ENCODE measurements at places on chromosomes 3 and 15. TPM values are rescaled to one million over a fixed set of nuclear protein-coding genes. Genes with fewer than 3 reads are reported as not detected.

GRCh38 chr15:70762469-70763119, 764 bp downstream of the UACA start:
- DNase-seq = no peak

DNA sequence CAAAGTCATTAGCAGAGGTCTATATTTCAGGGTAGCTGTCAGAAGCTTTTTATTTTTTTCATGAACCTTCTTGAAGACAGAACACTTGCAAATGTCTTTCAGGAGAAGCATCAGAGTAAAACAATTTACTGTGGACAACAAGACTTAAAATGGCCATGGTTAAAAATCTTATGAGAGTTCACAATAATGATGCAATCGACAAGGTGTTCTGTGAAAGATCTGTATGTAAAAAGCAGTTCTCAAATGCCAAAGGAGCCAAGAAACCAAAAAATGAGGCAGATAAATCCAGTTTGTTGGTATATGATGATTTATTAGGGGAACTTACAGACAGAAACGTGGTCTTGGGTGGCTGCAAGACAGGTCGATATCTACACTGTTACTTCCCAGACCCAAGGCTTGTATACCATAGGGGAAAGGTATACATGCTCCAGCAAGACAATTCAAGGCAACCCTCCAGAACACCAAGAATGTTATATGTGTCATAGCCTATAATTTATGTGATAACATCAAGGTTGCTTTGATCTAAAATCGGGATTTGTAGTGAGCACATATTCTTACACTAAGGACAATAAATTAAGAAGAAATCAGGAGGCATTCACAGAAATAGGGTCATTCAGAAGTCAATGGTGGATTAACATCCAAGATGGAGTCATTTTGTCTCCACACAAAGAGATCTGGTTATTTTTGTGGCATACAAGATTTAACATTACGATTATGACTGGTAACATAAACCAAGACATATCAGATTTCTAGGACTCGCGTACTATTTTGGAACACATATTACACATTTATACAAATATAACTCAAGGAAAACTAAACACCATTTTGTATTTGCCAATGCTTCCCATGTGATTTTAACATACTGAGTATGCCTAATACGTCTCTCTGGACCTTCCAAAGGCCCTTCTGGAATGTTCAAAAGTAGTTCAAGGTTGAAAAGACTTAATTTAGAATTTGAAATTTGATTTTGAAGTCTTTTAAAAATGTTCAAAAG, 316.4 kb downstream of the THSD4 start:
- no peak for DNase-seq

- no peak for DNase-seq
Measured at GRCh38 chr15:35565901-35566300, 19.9 kb upstream of the DPH6 start.

- no peak for DNase-seq
Measured at GRCh38 chr3:56775445-56775837, 26.3 kb downstream of the ARHGEF3 start.

DNA sequence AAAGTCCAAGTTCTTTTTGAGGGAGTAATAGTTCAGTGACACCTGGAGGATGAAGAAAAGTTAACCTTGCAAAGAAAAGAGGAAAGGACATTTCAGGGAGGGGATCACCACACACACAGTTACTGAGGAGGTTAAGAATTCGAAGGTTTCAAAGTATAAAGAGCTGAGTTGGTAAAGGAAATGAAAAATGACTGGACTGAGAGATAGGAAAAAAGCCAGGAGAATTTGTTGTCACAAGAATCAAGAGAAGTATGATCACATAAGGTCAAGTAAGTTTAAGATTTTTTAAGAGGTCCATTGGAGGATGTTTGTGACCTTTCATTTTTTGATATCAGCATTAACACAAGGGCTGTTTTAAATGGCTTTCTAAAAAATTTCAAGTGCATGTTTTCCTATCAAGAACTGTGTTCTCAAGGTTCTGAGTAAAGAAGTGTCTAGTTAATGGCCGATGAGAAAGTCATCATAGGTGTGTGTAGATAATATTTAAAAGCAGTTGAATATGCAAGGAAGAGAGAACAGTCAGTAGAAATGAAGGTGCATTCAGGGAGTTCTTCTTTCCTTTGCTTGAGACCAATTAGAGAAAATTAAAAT, 189.2 kb upstream of the RBMS3 start:
- peak; percentile 18 for DNase-seq

GRCh38 chr15:91447991-91448644, 348.1 kb downstream of the SV2B start:
- DNase-seq = no peak

- DNase-seq = no peak
Measured at GRCh38 chr3:59234884-59235633, 185.2 kb upstream of the CFAP20DC start.

- no peak for DNase-seq
Measured at GRCh38 chr3:188416041-188416440, 262.1 kb downstream of the LPP start.

DNA sequence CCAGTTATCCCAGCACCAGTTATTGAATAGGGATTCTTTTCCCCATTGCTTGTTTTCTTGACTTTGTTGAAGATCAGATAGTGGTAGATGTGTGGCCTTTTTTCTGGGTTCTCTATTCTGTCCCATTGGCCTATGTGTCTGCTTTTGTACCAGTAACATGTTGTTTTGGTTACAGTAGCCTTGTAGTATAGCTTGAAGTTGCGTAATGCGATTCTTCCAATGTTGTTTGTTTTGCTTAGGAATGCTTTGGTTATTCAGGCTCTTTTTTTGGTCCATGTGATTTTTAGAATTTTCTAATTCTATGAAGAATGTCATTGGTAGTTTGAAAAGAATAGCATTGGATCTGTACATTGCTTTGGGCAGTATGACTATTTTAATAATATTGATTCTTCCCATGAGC, 94.3 kb upstream of the CHMP2B start:
- no peak for DNase-seq

DNA sequence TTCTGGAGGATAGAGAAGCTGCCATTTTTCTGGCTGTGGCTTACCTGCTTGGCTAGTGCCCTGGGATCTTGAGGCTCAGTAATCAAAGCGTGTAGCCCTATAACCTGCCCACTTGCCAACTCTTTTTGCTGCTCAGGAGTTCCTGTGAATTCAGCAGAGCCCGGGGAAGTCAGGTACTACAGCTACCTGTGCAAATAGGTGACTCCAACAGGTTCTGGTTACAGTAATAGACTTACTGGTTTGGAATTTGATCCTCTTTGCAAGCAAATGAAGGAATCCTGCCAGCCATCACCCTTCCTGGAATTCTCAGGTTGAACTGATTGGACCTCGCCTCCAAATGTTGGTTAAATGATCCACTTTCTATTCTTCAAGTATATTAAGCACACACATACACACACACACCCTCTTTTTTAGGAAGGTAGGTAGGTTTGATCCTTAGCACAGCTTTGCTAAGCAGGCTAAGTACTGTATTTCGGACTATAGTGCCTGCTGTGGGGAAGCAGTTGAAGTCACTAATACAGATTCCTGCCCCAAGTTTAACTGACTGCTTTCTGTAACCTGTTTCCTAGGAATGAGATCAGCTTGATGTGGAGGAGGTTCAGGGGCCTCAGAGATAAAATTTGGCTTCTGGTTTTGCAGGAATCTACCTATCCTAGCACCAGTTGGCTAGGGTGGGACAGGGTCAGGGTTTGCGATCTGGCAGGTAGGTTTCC, 2.3 kb downstream of the PPCDC start:
- no peak for DNase-seq

- DNase-seq = no peak
Measured at GRCh38 chr3:175664911-175665310, 805.8 kb downstream of the NAALADL2 start.

- DNase-seq = no peak
Measured at GRCh38 chr3:37315669-37316068, 141.3 kb upstream of the LRRFIP2 start.

DNA sequence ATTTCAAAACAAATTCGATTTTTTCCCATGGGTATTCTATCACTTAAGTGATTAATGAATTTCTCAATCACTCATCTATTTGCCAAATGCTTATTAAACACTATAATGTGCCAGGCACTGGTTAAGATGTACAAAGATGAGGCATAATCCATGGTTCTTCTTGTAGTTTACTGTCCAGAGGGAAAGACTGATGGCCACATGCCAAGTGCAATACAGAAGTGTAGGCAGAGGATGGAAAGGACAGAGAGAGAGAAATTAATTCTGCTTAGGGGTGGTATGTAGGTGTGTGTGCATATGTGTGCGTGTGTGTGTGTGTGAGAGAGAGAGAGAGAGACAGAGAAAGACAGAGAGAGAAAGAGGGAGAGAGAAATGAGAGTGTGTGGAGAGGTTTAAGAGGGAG, 120.8 kb upstream of the CCNL1 start:
- DNase-seq = no peak

DNA sequence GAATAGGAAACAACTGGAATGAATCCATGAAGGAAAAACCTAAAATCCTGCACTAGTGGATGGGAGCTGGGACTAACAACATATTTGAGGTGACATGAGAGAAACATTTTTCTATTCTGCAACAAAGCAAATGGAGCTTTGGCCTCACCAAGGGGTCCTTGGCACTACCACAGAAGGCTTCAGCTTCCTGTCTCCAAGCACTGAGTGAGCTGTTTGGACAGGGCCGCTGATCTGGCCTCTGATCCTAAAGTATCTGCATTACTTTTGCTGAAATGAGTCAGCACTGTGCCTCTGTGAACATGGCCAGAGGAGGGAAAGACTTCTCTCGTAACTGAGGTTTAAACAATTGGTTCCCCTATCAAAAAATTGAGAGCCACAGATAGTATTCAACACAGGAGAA, 9.0 kb downstream of the ARPP21 start:
- no peak for DNase-seq

DNA sequence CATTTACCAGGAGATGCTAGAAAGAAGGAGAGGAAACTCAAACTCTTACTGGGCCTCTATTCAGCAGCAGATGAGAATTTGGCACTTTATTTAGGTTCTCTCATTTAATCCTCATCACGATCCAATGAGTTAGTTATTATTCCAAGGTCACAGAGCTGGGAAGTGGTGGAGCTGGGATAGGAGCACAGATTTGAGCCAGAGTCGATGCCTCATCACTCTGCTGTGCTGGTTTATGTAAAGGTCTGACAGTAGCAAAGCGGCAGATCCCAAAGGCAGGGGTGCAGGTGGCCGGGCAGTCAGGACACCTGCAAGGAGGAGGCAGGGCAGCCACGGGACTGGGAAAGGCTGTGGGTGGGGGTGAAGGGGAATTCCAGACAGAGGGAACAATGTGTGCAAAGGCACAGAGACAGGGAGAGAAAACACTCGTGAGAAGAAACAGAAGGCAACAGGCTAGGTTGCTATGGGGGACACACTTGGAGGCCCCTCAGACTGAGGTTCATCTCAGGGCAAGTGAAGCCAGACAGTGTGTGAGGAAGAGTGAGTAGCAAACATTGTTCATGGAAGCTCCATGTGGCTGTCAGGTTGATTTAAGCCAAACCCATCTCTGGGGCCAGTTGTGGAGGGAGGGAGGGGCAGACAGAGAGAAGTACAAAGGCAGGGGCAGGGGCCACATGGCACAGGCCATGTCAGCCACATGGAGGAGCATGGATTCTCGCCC, 26.8 kb downstream of the RAB6B start:
- DNase-seq = no peak

DNA sequence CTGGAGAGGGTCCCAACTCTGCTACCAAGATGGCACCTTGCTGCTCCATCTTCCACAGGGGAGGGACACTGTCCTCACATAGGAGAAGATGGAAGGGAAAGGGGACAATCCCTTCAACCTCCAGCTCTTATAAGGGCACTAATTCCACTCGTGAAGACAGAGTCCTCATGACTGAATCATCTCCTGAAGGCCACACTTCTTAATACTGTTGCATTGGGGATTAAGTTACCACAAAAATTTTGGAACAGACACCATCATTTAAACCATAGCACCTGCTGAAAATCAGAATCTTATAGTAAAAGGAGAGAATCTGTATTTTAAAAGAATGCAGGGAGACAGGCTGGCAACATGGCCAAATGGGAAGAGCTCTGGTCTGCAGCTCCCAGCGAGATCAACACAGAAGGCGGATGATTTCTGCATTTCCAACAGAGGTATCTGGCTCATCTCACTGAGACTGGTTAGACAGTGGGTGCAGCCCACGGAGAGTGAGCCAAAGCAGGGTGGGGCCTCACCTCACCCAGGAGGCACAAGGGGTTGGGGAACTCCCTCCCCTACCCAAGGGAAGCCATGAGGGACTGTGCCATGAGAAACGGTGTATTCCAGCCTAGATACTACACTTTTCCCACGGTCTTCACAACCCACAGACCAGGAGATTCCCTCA, 69.4 kb upstream of the LIPC start:
- DNase-seq = no peak

DNA sequence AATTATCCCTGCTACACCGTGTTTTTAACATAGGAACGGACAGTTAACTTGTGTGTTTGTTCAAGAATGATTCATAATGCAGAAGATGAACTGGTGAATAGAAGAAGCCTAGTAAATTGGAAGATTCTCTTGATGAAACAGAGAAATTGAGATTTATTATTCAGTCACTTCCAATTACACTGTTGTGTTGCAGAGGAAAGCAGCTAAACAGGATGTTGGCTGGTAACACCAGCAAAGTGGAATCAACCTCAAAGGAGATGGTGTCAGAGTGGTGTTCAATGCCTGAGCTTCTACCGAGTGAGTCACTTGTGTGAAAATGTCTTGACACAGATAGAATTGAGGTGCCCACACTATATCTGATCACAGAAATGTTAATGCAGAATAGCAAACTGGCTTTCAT, 399.6 kb downstream of the LPP start:
- no peak for DNase-seq

GRCh38 chr15:63598473-63599400, 1.6 kb downstream of the FBXL22 start:
- no peak for DNase-seq

DNA sequence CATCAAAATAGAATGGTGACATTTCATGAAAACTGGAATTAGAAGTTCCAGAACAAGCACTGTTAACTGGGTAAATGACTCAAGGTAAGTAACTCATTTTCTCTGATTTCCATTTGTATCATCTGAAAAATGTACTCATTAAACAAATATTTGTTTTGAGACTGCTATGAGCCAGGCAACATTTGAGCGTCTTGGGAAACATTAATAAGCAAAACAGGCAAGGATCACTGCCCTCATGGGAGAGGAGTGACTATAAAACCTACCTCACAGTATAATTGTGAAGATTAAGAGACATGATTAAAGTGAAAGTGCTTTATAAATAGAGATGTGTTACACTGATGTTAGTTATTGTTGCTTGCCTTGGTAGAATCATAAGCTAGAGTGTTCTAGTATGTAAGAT, 711.8 kb upstream of the UBE2E2 start:
- no peak for DNase-seq

GRCh38 chr3:7760718-7761117, 740.9 kb upstream of the LMCD1 start:
- DNase-seq = no peak

Gene ATP13A3
- 98.2 TPM for total RNA-seq

Gene UCN2
- total RNA-seq = 0.24 TPM

Gene KNL1
- 4.2 TPM for total RNA-seq

Gene LRCH3
- total RNA-seq = 27.0 TPM

Gene FHIT
- 8.1 TPM for total RNA-seq

Gene DNAH12
- total RNA-seq = 0.12 TPM

Gene LRRC49
- 6.7 TPM for total RNA-seq

Gene RBMS3
- 24.0 TPM for total RNA-seq

Gene MRPL47
- total RNA-seq = 28.1 TPM

Gene OCA2
- total RNA-seq = not detected

Gene DAZL
- not detected for total RNA-seq

Gene EFCAB12
- under 0.01 TPM for total RNA-seq

Gene ISG20
- 36.5 TPM for total RNA-seq

Gene ZNF385D
- total RNA-seq = 2.2 TPM

Gene ZIC1
- total RNA-seq = 0.06 TPM

Gene SLC2A2
- not detected for total RNA-seq

Gene SLCO2A1
- total RNA-seq = 2.2 TPM

Gene ONECUT1
- total RNA-seq = not detected

Gene PRSS50
- total RNA-seq = not detected
